ENCODE measurements at places on chromosomes 12 and 14.
A peak's percentile ranks its signal among the peaks of the same experiment; 100 is the strongest.

DNA sequence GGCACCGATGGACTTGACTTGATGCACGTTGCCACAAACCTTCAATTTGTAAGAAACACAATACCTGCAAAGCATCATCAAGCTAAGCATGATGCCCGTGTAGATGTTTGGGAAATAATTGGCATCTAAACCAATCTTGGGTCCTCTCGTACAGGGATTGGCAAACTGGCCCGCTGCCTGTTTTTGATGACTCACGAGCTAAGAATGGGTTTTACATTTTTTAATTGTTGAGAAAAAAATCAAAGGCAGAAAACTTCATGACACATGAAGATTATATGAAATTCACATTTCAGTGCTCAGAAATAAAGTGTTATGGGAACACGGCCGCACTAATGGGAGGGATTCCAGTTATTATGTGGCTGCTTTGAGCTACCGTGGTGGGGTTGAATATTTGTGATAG is 10.9 kb downstream of the MTA1 start:
- no peak for DNase-seq

- no peak for DNase-seq
Observed at GRCh38 chr12:131274061-131274460, 320.4 kb downstream of the ADGRD1 start.

DNA sequence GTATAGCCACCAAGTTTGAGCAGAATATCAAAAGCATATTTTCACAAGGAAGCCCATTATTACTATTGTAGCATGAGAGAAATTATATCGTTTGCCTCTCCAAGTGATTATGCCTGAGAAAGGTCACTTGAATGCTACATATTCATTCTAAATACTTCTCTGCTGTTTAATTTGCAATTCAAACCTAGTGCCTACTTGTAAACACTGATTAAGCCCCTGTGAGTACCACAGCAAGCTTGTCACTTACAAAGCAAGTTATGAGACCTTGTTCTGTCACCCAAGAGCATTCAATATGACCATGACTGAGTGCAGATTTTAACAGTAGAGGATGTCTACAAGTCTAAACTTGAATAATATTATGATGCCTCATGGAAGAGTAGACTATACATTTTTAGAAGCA is 124.7 kb upstream of the SSTR1 start:
- no peak for DNase-seq

GRCh38 chr12:593396-594270 is 69.6 kb downstream of the NINJ2 start:
- DNase-seq = no peak

DNA sequence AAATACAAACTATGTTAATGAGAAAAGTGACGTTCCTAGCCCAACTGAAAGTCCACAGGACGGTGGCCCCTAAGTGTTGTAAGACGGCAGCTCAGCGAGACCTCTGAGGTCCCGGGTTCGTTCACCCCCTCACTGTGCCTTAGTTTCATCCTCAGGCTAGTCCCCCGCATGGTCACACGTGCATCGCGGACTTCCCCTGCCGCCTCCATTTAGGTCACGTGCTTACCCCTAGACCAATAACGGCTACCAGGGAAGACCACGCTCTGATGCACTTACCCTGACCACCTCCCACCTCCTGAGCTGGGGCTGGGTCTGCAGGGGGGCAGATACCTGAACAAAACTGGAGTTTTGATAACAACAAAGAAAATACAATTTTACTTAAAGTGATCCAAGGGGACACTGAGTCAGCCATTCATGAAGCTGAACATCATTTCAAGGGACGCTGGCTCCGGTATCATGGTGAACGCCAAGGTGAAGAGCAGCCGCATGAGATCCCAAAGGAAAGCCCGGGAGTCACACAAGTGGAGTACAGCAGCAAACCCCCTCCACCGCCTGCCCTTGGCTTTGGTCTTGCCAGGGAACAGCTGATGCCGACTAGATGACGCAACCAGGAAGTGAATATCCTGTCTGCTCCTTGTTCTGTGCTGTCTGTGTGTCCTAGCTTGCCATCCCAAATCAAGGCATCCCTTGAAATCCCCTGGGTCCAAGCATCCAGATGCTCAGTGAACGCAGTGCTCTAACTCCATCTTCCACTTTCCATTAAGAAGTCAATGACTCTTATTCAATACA is 274.1 kb downstream of the PCNX1 start:
- no peak for DNase-seq

DNA sequence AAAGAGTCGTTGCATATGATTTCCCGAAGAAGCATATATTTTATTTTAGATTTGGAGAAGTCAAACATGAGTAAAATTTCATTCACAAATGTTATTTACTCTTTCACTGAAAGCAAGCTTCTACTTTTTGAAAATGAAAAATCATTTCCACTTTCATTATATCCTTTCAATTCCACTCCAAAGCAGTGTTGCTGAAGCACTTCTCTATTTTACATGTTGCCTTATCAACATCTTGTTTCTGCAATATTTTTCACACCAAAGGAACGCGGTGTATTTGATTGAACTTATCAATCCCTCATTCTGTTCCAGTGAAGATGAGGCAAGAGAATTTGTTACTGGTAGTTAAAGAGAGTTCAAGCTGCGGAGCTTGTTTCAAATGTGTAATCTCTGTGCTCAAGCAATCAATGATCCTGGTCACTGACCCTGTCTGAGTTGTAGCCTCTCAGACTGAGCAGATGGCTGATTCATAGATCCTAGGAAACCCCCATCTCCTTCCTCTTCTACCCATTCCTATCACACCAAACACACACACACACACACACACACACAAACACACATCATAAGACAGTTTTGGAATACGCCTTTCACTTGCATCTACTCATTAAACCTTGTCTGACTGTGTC is 236.2 kb upstream of the FLRT2 start:
- no peak for DNase-seq

DNA sequence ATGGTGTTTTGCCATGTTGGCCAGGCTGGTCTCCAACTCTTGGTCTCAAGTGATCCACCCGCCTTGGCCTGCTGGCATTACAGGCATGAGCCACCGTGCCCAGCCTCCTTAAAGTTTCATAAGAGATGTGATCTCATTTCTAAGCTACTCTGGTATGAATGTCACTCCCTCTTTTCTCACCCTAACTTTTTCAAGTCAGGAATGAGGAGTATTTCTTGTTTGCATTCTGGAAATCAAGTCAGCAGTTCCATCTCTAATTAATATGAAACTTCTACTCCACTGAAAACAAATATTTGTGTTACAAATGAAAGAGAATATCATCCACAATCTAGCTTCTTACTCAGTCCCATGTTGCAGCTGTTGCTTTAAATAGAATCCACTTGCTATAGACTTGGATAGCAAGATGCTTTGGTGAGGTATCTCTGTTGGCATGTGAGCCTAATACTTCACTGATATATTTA is 61.3 kb downstream of the ARF6 start:
- no peak for DNase-seq

- no peak for DNase-seq
Observed at GRCh38 chr12:9727813-9728212, 5.1 kb downstream of the CLECL1 start.

DNA sequence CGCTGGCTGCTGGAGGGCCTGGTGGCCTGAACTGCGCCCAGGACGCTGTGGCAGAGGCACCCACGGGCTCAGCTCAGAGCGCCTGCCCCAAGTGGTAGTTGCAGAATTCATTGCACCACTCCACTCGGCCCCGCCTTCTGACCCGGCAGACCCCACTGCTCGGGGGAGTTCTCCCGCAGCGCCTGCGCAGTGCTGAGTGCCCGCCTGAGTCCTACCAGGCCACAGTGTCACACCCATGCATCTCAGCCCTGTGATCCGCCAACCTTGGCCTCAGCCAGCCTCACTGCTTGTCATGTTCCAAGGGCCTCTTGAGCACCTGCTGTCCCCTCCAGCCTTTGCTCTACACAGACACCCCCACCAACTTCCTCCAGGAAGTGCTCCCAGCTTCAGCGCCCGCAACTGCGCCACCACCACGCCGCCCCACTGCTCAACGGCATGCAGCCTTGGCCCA is 12.2 kb downstream of the DEGS2 start:
- DNase-seq = peak; percentile 19

DNA sequence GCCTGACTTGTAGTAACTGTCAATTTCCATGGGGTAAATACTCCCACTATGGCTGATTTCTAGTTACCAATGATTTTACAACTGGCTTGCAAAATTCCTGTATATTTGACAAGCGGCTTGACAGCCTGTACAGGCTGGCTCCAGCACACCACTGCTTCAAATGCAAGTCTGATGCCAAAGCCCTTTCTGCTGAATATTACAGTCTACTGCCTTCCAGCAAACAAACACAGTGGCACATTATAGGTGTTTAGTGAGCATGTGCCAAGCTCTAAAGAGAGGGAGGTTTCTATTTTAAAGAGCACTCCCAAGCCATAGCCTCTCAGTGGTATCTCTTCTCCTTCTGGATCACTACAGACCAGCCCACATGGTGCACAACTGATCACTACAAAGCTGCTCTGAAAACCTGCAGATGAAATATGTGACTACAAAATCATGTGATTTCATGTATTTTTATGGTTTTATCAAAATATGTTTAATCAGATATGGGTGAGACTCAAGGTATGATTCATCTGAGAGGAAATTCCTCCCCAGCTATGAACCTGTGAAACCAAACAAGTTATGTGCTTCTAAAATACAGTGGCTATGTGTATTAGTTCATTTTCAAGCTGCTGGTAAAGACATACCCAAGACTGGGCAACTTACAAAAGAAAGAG is 101.5 kb downstream of the RPAP3 start:
- no peak for DNase-seq

DNA sequence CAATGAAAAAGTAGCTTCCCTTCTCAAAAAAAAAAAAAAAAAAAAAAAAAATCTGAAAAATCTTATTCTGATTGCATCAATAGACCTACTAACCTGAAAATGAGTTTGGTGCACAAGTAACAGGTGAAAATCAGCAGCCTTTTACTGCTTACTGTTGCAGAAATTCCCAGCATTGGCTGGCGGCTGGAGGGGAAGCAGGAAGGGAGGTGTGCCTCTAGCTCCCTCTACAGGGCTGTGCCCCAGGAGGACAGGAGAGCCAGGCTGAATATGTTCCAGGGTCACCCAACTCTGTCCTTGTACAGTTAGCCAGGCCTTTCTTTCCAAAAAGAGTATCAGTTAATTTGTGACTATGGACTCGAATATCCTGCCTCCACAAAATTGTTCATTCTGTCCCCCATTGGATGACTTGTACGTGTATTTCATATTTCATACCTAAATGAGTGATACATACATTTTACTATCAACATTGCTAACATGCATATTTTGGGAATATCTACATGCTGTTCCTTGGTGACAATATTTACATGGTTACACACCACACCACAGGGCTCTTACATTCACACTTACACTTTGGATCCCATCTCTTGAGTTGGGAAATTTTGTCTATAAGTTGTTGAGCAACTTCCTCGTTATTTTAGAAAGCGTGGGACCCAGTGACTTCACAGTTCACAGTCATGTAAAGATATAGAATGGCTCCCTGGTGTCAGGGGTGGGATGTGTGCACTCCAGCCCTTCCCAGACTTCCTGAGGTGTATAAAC is 124.8 kb downstream of the SAMD4A start:
- no peak for DNase-seq

- no peak for DNase-seq
Observed at GRCh38 chr14:54653712-54654469, 87.0 kb downstream of the SAMD4A start.

DNA sequence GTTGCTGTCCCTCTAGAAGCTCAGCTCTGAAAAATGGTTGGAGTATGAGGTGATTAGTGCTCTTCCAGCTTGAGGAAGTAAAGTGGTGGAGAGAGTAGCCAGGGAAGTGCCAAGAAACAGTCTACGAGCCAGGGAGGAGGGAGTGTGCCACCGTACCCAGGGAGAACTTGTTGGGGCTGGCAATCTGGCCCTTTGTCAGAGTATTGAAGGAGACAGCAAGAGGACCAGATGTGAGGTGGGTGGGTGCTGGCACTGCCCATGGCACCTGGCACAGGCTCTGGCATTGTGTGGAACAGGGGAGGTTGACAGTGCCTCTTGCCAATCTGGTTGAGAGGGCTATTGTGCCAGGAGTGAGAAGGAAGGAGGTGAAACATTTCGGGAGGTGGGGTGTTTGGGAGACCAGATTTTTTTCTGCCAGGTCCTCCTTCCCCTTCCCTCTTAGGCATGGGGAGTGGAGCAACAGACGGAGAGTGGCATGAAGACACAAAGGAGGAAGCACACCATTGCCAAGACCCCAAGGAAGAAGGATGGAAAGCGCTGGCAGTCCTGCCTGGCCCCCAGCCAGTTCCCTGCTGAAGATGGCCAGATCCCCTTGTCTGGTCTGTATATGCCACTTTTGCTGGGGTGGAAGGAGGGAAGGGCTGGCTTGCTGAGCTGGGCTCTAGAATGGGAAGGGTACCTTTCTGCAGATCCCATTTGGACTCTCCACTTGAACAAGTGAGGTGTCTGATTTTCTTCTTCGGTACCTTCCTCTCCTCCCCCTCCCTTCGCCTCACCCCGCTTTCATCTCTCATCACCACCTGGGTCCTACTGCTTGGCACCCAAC is 37.5 kb downstream of the ZFHX2 start:
- no peak for DNase-seq

GRCh38 chr12:130825771-130826150 is 13.3 kb downstream of the STX2 start:
- no peak for DNase-seq

- peak; percentile 46 for DNase-seq
Observed at GRCh38 chr12:105235732-105236476, at the start of gene APPL2. Gene APPL2, minus strand, starts transcription at chr12:105236174. Its CDS starts 162 bp downstream, at chr12:105236012.

DNA sequence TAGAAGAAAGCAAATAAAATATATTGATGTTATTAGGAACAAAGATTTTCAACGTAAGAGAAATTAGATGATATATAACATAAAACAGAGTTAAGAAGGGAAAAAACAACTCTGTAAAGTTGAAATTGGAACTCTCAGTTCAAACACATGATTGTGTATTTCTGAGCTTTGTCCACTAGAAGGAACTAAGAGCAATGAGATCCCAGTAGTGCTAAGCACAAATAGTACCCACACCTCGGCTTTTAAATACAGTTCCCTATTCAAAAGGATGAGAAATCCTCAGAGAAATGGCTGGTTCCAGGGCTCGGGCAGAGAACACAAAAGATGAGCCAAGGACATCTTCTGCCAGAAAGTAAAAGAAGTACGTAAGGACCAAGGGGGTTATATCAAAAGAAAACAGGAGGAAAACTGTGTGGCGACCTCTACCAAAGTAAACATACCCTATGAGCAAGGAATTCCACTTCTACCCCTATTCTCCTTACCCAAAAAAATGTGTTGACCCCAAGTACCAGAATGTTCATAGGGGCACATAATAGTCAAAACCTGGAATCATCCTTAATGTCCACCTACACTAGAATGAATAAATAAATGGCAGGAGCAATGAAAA is 96.6 kb downstream of the SPTSSA start:
- DNase-seq = no peak

GRCh38 chr14:36585100-36585499 is 2.7 kb upstream of the NKX2-8 start:
- DNase-seq = no peak

DNA sequence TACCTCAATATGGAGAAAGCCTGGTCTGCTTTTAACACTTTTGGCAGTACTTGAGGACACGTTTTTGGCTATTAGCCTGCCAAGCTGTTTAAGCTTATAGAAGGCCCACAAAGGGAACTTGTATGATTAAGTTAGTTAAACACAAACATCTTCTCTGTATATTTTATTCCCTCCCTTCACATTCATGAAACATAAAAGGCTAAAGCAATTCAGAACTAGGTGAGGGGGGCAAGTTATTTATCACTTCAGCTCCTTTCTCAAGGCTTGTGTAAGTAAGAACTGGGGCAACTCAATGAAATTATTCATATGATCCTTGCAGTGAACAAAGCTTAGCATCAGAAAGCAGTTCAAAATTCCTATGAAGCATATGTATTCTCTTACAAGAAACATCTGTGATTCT is 7.5 kb downstream of the PRICKLE1 start:
- DNase-seq = no peak
